ENCODE measurements at places on chromosomes 2 and 18. TPM values are rescaled to one million over a fixed set of nuclear protein-coding genes. Genes with fewer than 3 reads are reported as not detected.
A peak's percentile ranks its signal among the peaks of the same experiment; 100 is the strongest.

Gene FIGN
- total RNA-seq, result 12.4 TPM

Gene EIF2B4
- 53.6 TPM for total RNA-seq

- H3K4me1 ChIP-seq, result no peaks in the 10 kb centered on the region
- no peak overlapping the region for H3K4me3 ChIP-seq
- no peaks in the 10 kb centered on the region for H3K36me3 ChIP-seq
- H3K27ac ChIP-seq, result no peak overlapping the region
Observed at GRCh38 chr2:51256736-51257135, 224.8 kb upstream of the NRXN1 start.

GRCh38 chr18:26637324-26637723, 89.0 kb upstream of the KCTD1 start:
- no peak overlapping the region for H3K27ac ChIP-seq
- peaks cover 4% of the 10 kb centered on the region for H3K27me3 ChIP-seq
- no peak for DNase-seq

Gene FAM237A
- not detected for total RNA-seq

DNA sequence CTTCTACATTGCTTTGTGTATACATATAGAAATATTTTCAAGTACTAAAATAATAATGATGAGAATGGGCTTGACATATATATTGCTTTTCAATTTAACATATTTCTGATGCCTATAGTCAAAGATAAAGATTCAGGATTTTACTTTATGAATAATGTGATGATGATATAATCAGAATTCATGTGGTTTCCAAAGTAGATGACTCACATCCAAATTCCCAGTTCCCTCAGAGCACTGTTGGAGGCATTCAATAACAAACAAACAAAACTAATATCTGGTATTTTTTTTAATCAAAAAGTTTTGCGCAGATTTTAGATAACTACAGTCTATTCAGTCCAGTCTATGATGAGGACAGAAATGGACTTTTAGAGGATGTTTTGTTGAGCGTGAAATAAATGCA, 2094.5 kb upstream of the CELF4 start:
- H3K36me3 ChIP-seq, result no peaks in the 10 kb centered on the region
- H3K4me3 ChIP-seq, result no peak overlapping the region
- peaks cover 4% of the 10 kb centered on the region for H3K27me3 ChIP-seq
- no peak for DNase-seq
- no peak overlapping the region for H3K27ac ChIP-seq

DNA sequence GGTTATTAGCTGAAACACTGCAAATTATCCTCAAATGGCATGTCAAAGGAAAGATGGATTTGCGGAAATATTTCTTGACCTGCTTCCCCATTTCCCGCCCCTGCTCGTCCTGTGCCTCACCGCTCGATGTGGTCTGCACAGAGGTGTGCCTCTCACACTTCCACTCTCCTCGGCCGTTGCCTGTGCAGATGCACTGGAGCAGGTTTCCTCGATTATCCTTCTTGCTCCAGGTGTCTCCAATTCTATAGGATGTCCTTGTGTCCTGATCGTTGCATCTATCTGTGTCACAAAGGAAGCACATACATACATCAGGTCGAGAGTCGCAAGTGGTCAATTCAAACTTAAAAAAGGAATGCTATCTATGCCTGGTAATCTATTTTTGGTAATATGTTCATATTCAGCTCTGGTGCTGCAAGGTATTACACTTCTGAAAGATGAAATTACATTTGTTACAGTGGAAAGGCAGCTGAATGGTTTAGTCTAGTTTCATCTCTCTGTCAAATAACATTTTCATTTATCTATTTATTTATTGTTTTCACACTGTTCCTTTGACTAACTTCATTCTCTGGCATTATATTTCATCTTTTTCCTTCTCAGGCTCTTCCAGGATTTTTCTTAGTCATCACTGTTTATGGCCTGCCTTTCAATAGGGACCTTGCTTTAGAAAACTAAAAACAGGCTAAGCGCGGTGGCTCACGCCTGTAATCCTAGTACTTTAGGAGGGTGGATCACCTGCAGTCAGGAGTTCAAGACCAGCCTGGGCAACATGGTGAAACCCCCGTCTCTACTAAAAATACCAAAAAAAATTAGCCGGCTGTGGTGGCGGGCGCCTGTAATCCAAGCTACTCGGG, 7.6 kb downstream of the FN1 start:
- H3K4me1 ChIP-seq, result no peaks in the 10 kb centered on the region
- no peak for DNase-seq
- no peaks in the 10 kb centered on the region for H3K27me3 ChIP-seq
- no peaks in the 10 kb centered on the region for H3K36me3 ChIP-seq
- H3K4me3 ChIP-seq, result no peak overlapping the region

GRCh38 chr2:189261431-189261841, 81.9 kb upstream of the COL5A2 start:
- no peaks in the 10 kb centered on the region for H3K36me3 ChIP-seq
- H3K27me3 ChIP-seq, result no peaks in the 10 kb centered on the region
- no peak overlapping the region for H3K4me3 ChIP-seq

Gene ADCYAP1
- 16.9 TPM for total RNA-seq

Gene NYAP2
- 0.32 TPM for total RNA-seq

DNA sequence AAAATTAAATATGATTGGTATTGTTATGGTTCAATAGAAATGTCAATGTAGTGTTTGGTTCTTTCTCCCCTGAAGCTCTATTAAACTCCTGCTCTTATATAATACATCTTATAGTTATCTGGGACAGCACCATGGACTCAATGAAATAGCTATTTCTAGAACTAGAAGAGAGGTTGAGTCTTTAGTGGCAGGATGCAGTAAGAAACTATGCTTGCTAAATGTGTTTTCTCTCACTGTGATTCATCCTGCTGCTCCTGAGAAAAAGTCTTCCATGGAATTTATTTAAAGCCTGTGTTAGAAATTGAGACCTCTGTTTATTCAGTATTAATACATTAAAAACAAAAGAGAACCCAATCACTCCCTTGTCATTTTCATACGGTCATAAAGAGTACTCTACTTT, 61.5 kb downstream of the G6PC2 start:
- no peaks in the 10 kb centered on the region for H3K36me3 ChIP-seq
- no peak overlapping the region for H3K27ac ChIP-seq
- DNase-seq, result no peak
- H3K4me1 ChIP-seq, result no peaks in the 10 kb centered on the region

- no peak overlapping the region for H3K27ac ChIP-seq
- DNase-seq, result no peak
Observed at GRCh38 chr2:213317929-213318328, 33.7 kb downstream of the SPAG16 start.

Gene GKN2
- total RNA-seq, result not detected

Gene GAL3ST2
- 0.42 TPM for total RNA-seq

Gene STRN
- 20.8 TPM for total RNA-seq

DNA sequence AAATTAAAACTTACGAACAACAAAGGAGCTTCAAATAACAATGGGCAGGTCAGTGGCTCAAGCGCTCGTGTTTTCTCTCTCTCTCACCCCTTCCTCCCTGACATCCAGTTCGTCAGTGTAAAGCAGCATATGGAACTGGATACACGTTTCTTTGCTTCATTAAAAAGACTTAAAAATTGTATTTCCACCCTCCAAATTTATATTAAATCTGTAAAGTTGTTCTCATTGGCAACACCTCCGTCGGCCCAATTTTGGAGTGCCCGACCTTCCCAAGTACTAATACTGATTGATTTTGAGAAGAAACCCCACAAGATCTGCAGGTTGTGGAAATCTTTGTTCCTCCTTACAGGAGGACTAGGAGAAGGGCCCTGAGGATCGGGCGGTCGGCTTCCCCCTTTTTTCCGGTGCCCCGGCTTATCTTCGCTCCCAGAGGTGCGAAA, 2.2 kb downstream of the TBR1 start:
- peaks cover 39% of the 10 kb centered on the region for H3K4me1 ChIP-seq
- H3K4me3 ChIP-seq, result peak overlapping the region; percentile 53
- no peak for DNase-seq
- H3K36me3 ChIP-seq, result peaks cover 4% of the 10 kb centered on the region
- H3K27me3 ChIP-seq, result peaks cover 63% of the 10 kb centered on the region

DNA sequence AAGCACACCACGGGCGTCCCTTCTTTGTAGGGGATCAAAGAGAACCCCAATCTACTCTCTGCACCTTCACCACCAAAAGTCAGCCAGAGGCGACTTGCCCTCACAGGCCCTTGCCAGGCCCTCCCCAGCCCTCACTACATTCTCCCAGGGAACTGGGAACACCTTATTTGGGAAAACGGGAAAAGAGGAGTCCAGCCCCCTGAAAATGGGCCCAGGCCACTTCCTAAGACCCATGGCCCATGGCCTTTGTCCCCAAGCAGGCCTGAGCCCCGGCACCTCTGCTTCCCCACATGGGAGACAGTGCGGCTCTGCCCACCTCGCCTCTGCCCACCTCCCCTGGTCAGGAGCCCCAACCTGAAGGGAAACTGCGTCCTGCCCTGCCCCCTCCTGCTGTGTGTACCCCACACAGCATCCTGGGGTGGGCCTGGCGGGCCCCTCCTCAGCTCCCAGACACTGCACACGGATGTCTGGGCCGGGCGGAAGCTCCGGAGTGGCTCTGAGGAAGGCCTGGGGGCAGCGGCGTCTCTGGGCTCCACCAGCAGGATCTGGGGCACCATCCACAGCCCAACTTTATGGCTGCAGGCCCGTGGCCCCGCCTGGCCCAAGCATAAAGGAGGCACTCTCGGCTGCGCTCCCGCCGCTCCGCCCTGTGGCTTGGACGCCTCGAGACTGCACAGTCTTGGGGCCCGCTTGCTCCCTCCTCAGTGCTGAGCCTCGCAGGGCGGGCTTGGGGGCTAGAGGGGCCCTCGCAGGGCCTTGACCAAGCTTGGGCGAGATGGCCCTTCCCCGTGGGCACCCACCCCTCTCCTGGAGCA, 70.3 kb upstream of the GPC1 start:
- no peak overlapping the region for H3K27ac ChIP-seq
- H3K4me1 ChIP-seq, result peaks cover 2% of the 10 kb centered on the region
- H3K4me3 ChIP-seq, result no peak overlapping the region
- peak; percentile 8 for DNase-seq

Gene CDH2
- total RNA-seq, result 224 TPM

- peaks cover 4% of the 10 kb centered on the region for H3K27me3 ChIP-seq
- H3K4me3 ChIP-seq, result no peak overlapping the region
- no peak for DNase-seq
Observed at GRCh38 chr18:26407736-26408601, 140.4 kb downstream of the KCTD1 start.

GRCh38 chr18:39990540-39990939, 1964.5 kb upstream of the PIK3C3 start:
- no peaks in the 10 kb centered on the region for H3K4me1 ChIP-seq
- H3K27ac ChIP-seq, result no peak overlapping the region
- no peak for DNase-seq
- no peak overlapping the region for H3K4me3 ChIP-seq

Gene GCG
- total RNA-seq, result not detected

DNA sequence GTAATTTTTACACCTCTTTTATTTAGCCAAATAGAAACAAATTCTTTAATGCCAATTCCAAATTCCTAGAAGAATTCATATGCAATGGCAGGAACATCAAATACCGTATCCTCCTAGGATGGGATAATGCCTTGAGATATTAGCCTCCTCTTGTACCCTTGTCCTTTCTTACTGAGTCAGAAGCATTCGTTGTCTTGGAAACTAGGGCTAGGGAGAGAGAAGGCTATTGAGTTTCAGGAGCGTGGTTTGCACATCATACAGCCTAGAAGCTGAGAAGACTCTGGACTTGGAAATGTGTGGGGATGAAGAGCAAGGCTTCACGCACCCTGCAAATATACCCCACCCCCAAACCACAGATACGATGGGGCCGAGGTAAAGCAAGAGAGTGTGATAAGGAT, 300.7 kb downstream of the SP3 start:
- H3K4me3 ChIP-seq, result no peak overlapping the region
- no peaks in the 10 kb centered on the region for H3K27me3 ChIP-seq
- peak overlapping the region; percentile 35 for H3K27ac ChIP-seq
- H3K4me1 ChIP-seq, result peaks cover 28% of the 10 kb centered on the region
- H3K36me3 ChIP-seq, result no peaks in the 10 kb centered on the region
- no peak for DNase-seq

Gene RIT2
- not detected for total RNA-seq

Gene NEUROD1
- 65.5 TPM for total RNA-seq

DNA sequence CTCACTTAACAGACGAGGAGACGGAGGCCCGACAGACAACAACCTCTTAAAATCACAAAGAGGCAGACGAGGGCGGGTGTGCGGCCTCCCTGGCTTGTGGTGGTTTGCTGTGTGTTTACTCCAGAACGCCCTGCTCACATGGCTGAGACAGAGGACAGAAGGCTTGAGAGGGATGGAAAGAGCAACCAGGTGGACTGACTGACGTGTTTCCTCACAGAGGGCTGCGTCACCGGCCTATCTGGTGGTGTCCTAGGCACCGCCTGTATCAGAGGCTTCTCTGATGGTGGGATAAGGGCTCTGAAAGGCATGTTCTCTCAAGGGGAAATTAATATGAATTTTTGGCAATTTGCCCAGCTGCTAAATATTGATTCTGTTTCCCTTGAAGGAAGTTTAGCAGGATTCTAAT, 47.0 kb upstream of the RALBP1 start:
- H3K4me1 ChIP-seq, result peaks cover 1% of the 10 kb centered on the region
- H3K36me3 ChIP-seq, result peaks cover 5% of the 10 kb centered on the region
- DNase-seq, result no peak
- no peaks in the 10 kb centered on the region for H3K27me3 ChIP-seq
- H3K27ac ChIP-seq, result peak overlapping the region; percentile 7

Gene CHRNG
- total RNA-seq, result 3.5 TPM

Gene XIRP2
- total RNA-seq, result not detected

GRCh38 chr2:30631051-30631671, 176.1 kb downstream of the CAPN13 start:
- DNase-seq, result no peak
- H3K27me3 ChIP-seq, result no peaks in the 10 kb centered on the region
- H3K36me3 ChIP-seq, result no peaks in the 10 kb centered on the region
- no peaks in the 10 kb centered on the region for H3K4me1 ChIP-seq
- no peak overlapping the region for H3K4me3 ChIP-seq
- no peak overlapping the region for H3K27ac ChIP-seq

Gene CPS1
- total RNA-seq, result 31.1 TPM

GRCh38 chr2:112876971-112877361, 34.0 kb upstream of the IL37 start:
- no peaks in the 10 kb centered on the region for H3K27me3 ChIP-seq
- H3K4me3 ChIP-seq, result no peak overlapping the region
- no peaks in the 10 kb centered on the region for H3K4me1 ChIP-seq

Gene TRIP12
- total RNA-seq, result 192 TPM

DNA sequence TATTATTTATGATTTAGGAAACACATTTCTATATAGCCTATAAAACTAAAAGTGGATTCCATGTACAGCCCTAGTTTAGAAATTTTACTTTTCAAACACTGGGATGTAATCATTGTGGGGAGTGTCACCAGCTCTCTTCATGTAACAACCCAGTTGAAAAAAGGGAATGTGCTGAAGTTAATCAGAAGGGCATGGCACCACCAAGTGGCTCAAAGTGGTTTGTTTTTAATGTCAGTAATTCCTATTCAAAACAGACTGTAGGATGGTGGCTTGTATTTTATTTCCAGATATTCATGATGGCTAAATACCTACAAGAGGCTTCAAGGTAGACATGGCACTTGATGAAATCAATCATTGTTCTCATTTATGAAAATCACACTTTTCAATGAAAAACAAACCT, 58.1 kb upstream of the TMEM182 start:
- H3K4me3 ChIP-seq, result no peak overlapping the region
- peaks cover 10% of the 10 kb centered on the region for H3K4me1 ChIP-seq
- H3K27ac ChIP-seq, result no peak overlapping the region
- H3K27me3 ChIP-seq, result no peaks in the 10 kb centered on the region
- no peaks in the 10 kb centered on the region for H3K36me3 ChIP-seq
